ENCODE measurements at places on chromosomes 3 and 15. TPM values are rescaled to one million over a fixed set of nuclear protein-coding genes. Genes with fewer than 3 reads are reported as not detected.

- H3K4me3 ChIP-seq, result peak overlapping the region; percentile 9
- H3K27me3 ChIP-seq, result peaks cover 51% of the 10 kb centered on the region
- no peak overlapping the region for H3K27ac ChIP-seq
- DNase-seq, result no peak
Measured at GRCh38 chr3:105354429-105354828, 12.3 kb upstream of the ALCAM start.

DNA sequence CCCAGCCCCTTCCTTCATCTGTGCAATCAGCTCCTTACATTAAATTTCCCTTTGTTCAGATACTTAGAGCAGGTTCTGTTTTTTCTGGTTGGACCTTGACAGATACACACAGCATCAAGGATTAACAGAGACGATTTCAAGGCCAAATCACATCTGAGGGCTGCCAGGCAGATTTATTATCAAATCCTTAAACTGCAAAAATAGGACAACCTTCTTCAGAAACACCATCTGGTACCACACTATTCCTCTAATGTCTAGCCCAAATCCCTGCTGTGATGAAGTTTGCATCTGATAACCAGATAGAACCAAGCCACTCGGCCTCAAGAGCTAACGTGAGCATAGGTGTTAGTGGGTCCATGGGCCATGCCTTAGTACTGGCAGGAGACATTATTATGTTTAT is 250.7 kb upstream of the PROK2 start:
- peaks cover 6% of the 10 kb centered on the region for H3K4me1 ChIP-seq
- DNase-seq, result no peak
- peaks cover 3% of the 10 kb centered on the region for H3K27me3 ChIP-seq
- H3K27ac ChIP-seq, result no peak overlapping the region
- no peaks in the 10 kb centered on the region for H3K36me3 ChIP-seq
- no peak overlapping the region for H3K4me3 ChIP-seq

DNA sequence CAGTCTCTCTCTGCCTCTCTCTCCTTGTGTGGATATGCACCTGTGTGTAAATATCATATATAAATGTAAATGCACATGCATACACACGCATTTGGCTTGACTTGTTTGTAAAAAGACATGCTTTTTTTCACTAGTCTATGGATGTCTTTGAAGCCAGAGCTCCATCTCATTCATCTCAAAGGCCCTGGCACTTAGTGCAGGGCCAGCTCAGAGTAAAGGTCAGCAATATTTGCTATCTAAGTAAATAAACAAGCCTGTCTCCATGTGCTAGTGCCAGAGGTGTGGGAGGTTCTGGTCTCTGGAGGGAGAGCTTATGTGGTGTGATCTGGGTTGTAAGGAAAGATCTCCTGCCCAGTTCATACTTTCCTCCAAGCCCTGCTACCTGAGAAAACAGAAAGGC is 5.6 kb downstream of the CLSTN2 start:
- H3K27me3 ChIP-seq, result peaks cover 26% of the 10 kb centered on the region
- no peak overlapping the region for H3K4me3 ChIP-seq
- no peak for DNase-seq
- no peak overlapping the region for H3K27ac ChIP-seq
- H3K36me3 ChIP-seq, result no peaks in the 10 kb centered on the region
- H3K4me1 ChIP-seq, result peaks cover 5% of the 10 kb centered on the region

- DNase-seq, result no peak
- no peak overlapping the region for H3K27ac ChIP-seq
- H3K27me3 ChIP-seq, result peaks cover 2% of the 10 kb centered on the region
- no peaks in the 10 kb centered on the region for H3K36me3 ChIP-seq
- peaks cover 5% of the 10 kb centered on the region for H3K4me1 ChIP-seq
- no peak overlapping the region for H3K4me3 ChIP-seq
Measured at GRCh38 chr3:150376001-150376848, 31.9 kb upstream of the TSC22D2 start.

GRCh38 chr3:45983770-45984169 is 11.9 kb downstream of the FYCO1 start:
- no peaks in the 10 kb centered on the region for H3K27me3 ChIP-seq
- peaks cover 68% of the 10 kb centered on the region for H3K36me3 ChIP-seq
- DNase-seq, result no peak
- H3K27ac ChIP-seq, result no peak overlapping the region
- no peak overlapping the region for H3K4me3 ChIP-seq
- peaks cover 55% of the 10 kb centered on the region for H3K4me1 ChIP-seq

DNA sequence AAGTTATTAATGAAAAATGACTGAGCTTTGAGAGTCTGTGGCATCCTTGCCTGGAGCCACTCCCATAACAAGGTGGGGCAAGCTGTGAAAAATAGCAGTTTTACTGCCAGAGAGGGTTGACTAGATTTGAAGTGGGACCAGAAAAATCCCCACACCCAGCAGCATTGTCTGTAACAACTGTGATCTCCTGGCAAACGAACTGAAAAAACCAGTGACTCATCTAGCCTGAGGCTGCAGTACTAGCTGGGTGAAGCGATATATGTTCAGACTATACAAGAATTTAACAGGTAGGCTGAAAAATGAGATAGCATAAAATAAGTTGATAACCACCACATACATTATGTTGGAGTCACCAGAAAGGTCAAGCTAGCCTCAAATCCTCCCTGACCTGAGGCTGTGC is 64.0 kb downstream of the DPH6 start:
- no peaks in the 10 kb centered on the region for H3K27me3 ChIP-seq
- H3K27ac ChIP-seq, result no peak overlapping the region
- H3K36me3 ChIP-seq, result peaks cover 10% of the 10 kb centered on the region
- H3K4me3 ChIP-seq, result no peak overlapping the region
- no peak for DNase-seq

- H3K27ac ChIP-seq, result no peak overlapping the region
- peaks cover 3% of the 10 kb centered on the region for H3K36me3 ChIP-seq
- H3K4me3 ChIP-seq, result no peak overlapping the region
- DNase-seq, result no peak
Measured at GRCh38 chr3:71392251-71392650, 191.3 kb downstream of the FOXP1 start.

DNA sequence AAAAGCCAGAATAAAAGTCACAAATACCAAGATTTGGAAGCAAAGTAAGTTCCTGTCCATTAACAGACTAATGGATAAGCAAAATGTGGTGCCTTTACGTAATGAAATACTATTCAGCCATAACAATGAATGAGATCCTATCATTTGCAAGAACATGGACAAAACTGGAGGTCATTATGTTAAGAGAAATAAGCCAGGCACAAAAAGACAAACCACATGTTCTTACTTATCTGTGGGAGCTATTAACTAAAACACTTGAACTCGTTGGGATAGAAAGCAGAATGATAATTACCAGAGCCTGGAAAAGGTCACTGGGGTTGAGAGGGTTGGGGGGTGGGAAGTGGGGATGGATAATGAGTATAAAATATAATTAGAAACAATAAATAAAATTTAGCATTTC is 1015.9 kb downstream of the OTOL1 start:
- no peaks in the 10 kb centered on the region for H3K4me1 ChIP-seq
- no peak for DNase-seq
- H3K36me3 ChIP-seq, result no peaks in the 10 kb centered on the region
- no peak overlapping the region for H3K27ac ChIP-seq

DNA sequence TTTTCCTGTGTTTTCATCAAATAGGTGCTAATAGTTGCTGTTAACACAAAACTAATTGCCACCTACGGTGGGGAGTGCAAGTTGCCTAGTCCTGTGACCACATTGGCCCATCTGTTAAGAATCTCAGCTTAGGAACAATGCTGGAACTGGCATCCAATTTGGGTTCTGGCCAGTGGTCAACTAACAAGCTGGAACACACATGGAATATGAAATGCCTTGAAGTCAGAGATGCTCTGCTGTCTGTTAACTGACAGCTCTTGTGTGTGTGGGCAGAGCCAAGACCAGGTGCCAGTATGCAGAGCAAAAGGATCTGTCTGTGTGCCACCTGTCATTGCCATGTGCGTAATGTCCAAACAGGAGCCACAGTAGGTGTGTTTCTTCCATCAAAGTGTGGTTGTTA is 460.8 kb downstream of the ROBO2 start:
- no peak overlapping the region for H3K27ac ChIP-seq
- H3K4me3 ChIP-seq, result no peak overlapping the region
- DNase-seq, result no peak
- H3K27me3 ChIP-seq, result no peaks in the 10 kb centered on the region

DNA sequence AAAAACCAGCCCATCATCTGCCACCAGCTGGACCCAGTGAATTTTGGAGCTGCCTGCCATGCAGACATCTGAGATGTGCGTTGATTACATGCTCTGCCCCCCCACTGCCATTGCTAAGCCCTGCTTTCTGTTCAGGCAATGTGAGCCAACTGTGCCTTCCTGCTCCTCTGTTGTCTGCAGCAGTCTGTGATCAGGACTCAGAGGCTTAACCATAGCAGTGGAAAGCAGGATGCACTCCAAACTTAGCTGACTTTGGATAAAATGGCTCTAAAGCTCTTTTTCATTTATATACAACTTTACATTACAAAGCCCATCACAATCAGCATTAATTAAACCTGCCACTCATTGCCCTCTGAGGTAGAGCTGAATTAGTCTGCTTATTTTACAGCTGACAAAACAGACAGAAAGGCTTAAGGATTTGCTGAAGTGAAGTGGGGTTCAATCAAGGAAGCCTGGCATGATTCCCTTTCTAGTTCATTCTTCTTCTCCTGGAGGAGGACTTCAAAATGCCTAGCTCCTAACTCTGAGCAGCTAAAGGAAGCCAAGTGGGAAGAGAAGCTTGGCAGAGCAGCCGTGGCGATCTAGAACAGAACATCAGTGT is 15.7 kb upstream of the RPS27L start:
- peaks cover 6% of the 10 kb centered on the region for H3K4me1 ChIP-seq
- no peak overlapping the region for H3K27ac ChIP-seq
- H3K27me3 ChIP-seq, result no peaks in the 10 kb centered on the region
- H3K4me3 ChIP-seq, result no peak overlapping the region

- no peak overlapping the region for H3K27ac ChIP-seq
- no peaks in the 10 kb centered on the region for H3K27me3 ChIP-seq
- no peaks in the 10 kb centered on the region for H3K4me1 ChIP-seq
- peaks cover 65% of the 10 kb centered on the region for H3K36me3 ChIP-seq
- no peak for DNase-seq
- no peak overlapping the region for H3K4me3 ChIP-seq
Measured at GRCh38 chr3:185049710-185050109, 103.2 kb downstream of the C3orf70 start.

DNA sequence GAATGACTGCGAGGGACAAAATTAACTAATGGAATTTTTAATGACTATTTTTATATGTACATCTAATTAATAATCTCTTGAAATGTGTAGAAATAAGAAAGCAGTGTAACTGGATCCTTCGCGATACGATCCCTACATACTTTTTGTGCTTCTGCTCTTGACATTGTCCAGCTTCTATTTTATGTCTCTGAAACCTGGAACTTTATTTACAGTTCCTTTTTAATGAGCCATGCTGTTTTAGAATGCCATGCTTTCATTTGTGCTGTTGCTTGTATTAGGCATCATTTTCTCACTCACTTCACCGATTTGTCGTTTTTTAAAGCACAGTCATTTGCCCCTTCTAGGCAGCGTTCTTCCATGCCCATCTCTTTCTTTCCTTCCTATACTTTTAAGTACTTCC is 301.3 kb downstream of the EDEM1 start:
- no peaks in the 10 kb centered on the region for H3K4me1 ChIP-seq
- no peak overlapping the region for H3K4me3 ChIP-seq
- DNase-seq, result no peak
- H3K27ac ChIP-seq, result no peak overlapping the region
- H3K36me3 ChIP-seq, result no peaks in the 10 kb centered on the region

DNA sequence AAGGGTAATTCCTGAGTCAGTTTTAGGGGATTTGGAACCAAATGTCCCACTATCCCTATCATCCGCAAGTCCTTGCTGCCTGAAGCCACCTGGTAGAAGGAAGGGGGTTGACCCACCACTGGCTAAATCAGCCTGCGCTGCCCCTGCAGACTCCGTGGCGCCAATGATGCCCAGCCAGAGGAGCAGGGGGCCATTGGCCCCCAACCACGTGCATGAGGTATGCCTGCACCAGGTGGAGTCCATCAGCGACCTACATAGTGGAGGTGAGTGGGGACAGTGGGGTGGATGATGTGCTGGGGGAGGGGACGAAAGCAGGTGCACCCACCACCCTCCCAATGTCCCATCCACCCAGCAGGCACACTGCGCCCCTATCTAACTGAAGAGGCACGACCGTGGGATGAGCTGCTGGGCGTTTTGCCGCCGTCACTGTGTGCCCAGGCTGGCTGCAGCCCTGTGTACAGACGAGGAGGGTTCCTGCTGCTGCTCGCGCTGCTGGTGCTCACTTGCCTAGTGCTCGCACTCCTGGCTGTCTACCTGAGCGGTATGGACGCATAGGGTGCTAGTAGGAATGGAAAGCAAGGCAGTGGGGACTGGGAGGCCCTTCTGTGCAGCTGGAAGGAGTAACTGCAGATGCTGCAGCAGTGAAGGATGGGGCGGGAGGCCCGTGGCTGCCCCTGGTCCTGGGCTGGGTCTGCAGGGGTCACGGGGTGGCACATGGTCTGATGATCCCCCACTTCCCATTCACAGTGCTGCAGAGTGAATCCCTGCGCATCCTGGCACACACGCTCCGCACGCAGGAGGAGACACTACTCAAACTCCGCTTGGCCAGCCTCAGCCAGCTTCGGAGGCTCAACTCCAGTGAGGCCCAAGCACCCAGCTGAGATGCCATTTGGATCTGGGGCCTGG is 5.7 kb downstream of the IFRD2 start:
- no peaks in the 10 kb centered on the region for H3K36me3 ChIP-seq
- peaks cover 11% of the 10 kb centered on the region for H3K4me1 ChIP-seq
- no peak overlapping the region for H3K4me3 ChIP-seq
- no peaks in the 10 kb centered on the region for H3K27me3 ChIP-seq
- no peak overlapping the region for H3K27ac ChIP-seq

DNA sequence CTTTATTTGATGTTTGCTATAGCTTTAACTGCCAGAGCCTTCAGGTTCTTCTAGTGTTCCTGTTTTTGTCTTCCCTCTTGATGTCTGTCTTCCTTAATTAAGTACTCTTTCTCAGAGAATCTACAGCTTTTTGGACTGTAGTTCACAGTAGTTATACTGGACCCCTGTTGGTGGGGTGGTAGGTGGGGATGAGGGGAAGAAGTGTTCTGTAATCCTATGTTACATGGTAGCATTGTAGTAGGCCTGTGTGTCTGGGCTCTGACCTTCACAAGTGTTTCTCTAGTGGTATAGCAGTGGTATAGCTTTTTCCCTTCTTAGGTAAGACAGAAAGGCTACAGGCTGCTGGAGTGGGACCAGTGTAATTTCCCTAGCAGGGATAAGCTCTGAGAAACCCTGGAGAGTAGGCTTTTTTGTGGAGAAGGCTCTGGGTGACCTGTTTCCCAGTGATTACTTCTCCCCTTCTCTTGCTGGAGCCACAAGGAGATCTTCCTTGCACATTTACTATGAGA is 59.6 kb downstream of the CHRNA7 start:
- DNase-seq, result no peak
- peaks cover 20% of the 10 kb centered on the region for H3K27me3 ChIP-seq
- no peak overlapping the region for H3K4me3 ChIP-seq
- H3K4me1 ChIP-seq, result no peaks in the 10 kb centered on the region

The LRRK1 gene
- 0.40 TPM for total RNA-seq

The CLRN1 gene
- not detected for total RNA-seq

The GPR15 gene
- 31.0 TPM for total RNA-seq

The KBTBD12 gene
- total RNA-seq, result not detected

The ZNF639 gene
- total RNA-seq, result 28.0 TPM

The CATSPER2 gene
- 1.5 TPM for total RNA-seq

The DPP8 gene
- total RNA-seq, result 45.4 TPM

The ADAMTS7 gene
- 0.10 TPM for total RNA-seq

The P2RY13 gene
- total RNA-seq, result not detected

The ERC2 gene
- not detected for total RNA-seq

Data from activated CD4-positive, alpha-beta T cell treated with anti-CD3 and anti-CD28 coated beads, Interleukin-2, amount 10 ng/mL, durations not matched to agents 7 days and 5 days (primary cell).